GF-D8 (cell line): ENCODE measurements at places on chromosomes 13 and 19.

DNA sequence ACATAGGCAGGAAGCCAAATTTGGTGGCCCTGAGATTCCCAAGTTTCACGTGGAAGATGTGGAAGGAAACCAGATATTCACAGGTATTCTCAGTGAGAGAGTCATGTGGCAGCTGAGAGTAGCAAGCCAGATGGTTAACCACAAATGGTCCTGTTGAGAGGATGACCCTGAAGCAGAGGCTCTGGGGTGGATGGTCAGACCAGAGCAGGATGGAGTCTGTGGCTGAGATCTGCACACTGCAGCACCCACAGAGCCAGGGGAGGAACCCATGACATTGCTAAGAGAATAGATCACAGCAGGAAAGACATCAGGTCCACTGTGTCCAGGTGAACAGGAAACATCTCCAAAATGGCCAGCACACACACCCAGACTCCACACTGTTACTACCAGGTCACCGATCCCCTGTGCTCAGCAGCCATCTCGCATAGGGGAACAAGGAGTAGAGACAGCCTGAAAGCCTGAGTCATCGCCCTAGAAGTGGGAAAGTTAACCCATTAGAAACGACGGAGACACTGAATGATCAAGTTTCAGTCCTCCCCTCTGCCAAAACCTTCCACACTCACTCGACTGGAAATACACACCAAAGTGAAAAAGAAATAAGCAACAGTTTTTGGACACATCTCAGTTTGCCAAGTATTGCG, 160.0 kb downstream of the RBM26 start:
- no peak for DNase-seq

DNA sequence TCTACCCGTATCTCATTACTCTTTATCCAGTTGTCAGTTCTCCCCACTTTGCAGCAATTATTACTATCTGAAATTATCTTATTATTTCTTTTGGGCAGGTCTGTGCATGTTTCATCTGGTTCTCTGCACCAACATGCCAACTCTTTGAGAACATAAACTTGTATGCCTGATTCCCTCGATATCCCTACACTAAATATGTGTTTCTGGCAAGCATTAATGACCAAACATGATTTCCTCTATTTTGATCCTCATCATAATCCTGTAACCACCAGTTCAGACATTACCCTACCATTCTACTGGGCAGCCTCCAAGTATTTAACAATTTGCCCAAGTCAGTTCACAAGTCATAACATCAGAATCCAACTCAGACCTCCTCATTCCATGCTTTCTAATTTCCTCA, 426.1 kb downstream of the FOXO1 start:
- DNase-seq: no peak

DNA sequence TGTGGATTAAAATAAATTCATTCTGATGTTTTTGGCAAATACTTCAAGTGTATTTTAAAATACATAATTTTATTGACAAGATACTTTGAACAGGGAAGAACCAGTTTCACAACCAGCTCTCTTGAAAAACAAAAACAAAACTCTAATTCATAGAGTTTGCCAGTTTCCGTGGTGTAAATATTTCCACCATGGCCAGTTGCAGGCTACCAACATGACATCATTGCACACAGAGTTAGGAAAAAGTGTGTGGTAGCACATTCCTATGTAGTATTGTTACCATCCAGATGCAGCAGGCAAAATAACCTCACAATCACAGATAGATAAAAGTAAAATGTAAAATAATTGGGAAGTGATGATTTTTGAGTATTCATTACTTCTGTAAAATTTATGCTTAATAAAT, 7.7 kb upstream of the RNF113B start:
- DNase-seq: no peak

DNA sequence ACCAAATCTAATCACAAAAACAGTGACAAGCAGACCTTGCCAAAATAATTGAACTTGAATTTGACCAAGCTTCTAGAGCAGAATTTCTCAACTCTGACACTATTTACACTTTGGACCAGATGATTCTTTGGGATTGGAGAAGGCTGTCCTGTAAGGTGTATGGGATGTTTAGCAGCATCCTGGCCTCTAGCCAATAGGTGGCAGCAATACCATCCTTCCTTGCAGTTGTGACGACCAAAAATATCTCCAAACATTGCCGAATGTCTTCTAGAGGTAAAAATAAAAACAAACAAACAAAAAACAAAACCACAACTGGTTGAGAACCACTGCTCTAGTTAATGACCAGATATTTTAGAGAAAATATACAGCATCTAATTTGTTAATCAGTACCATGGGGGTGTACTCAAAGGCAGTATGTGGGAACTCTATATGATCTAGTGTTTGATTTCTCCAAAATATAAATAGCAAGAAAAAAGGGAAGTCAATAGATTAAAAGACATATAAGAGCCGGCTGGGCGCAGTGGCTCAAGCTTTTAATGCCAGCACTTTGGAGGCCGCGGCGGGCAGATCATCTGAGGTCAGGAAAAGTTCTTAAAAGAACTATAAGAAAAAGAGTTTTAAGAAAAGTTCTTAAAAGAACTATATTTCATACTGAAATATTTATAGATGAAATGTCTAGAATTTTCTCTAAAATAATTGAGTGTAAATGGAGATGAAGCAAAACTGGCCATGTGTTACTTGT, 60.9 kb upstream of the ZNF527 start:
- DNase-seq: no peak

GRCh38 chr13:113598081-113598410, 13.5 kb downstream of the TFDP1 start:
- no peak for DNase-seq

DNA sequence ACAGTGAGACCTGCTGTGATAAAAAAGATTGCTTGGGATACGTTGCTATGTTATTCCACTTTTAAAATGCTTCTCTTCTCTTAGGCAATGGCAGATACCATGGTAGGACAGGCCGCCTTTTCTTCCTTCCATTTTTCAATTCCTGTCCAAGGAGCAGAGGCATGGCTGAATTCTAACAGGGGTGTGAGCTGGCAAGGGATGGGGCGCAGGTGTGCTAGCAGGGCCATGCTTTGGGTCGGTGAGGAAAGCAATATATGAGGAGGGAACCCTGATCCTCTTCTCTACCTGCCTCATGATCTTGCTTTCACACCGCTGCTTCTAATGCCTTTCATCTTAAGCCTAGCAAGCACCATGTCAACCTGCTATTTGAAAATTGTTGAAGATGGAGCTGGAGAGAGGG, 225.0 kb downstream of the KATNAL1 start:
- no peak for DNase-seq

DNA sequence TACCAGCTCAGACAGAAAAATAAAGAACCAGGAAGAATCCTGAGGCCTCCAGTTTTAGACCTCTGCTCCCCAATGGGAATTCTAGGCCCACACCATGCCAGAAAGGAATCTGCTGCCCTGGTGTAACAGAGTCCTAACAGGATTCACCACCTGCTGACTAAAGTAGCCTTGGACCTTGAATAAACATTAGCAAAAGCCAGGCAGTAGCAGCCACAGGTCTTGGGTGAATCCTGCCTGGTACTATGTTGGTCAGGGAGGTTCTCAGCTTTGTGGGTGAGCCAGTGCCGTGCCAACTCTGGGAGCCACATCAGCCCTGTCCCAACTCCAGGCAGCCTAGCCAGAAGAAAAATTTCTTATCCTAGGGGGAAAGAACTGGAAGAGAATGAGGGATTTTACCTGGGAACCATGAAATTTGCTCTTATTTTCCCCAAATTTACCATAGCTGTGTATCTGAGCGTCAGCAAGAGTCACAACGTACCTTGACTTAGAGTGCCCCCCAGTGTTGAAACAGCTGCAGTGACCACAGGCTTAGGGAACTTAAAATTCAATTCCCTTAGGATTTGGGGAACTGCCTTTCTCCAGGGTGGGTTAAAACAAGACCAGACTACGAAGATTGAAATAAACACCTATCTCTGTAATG, 1895.6 kb upstream of the PRR20A start:
- no peak for DNase-seq

- DNase-seq: no peak
Observed at GRCh38 chr13:68254151-68254550, 1024.0 kb upstream of the PCDH9 start.

- DNase-seq: peak; percentile 39
Observed at GRCh38 chr19:7799640-7800355, 30.2 kb upstream of the EVI5L start.

GRCh38 chr13:52067237-52067636, 42.7 kb downstream of the UTP14C start:
- peak; percentile 47 for DNase-seq

- no peak for DNase-seq
Observed at GRCh38 chr19:49398931-49399330, 10.9 kb downstream of the KASH5 start.

DNA sequence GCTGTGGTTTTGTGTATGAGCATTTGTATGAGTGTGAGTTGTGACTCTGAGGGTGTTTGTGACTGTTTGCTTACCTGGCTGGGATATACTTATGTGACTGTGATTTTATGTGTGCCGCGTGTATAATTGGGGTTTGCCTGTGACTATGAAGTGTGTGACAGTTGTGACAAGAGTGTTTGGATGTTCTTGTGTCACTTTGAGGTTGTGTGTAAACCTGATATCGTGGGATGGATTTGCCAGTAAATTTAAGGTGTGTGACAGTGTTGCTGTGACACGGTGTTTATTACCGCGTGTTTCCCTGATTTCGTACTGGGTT, 442 bp downstream of the ZNF420 start:
- DNase-seq: no peak

GRCh38 chr13:31008400-31009115, 76.1 kb downstream of the TEX26 start:
- DNase-seq: no peak

- peak; percentile 97 for DNase-seq
Observed at GRCh38 chr19:4539693-4540581, at the start of gene LRG1. Gene LRG1 (minus strand): TSS chr19:4540036. CDS start chr19:4540013, 23 bp downstream.

GRCh38 chr13:39918620-39919236, 263.3 kb downstream of the COG6 start:
- no peak for DNase-seq

DNA sequence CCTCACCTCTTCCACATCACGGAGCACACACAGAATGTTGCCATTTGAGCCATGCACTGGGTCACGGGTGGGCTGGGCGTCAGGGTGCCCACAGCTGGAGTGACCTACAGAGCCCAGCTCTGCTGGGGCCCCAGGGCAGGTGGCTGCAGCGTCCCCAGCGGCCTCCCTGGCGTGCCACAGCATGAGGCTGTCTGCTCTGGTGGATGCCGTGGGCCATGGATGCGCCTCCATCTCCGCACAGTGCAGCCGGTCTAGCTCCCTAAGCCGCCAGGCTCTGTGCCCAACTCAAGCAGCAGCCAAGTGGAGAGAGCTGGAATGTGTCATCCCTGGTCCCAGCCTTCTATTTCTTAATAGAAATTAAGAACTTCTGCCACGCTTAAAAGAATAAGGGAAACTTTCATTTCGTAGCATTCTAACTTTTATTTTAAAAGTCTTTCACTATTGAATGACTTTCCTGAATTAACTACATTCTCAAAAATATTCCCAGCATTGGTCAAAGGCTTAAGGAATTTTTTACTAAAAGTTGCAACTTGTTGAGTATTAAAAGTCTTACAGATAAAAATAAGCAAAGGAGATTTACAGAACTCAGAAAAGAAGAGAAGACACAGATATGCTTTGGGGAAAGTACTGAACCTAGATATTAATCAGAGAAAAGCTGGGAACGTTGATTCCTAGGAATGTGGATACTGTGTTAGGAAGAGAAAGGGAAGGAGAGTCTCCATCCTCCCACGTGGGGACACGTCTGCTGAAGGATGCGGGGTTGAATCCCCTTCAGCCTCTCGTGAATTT, 59.3 kb downstream of the ATP11A start:
- DNase-seq: no peak

DNA sequence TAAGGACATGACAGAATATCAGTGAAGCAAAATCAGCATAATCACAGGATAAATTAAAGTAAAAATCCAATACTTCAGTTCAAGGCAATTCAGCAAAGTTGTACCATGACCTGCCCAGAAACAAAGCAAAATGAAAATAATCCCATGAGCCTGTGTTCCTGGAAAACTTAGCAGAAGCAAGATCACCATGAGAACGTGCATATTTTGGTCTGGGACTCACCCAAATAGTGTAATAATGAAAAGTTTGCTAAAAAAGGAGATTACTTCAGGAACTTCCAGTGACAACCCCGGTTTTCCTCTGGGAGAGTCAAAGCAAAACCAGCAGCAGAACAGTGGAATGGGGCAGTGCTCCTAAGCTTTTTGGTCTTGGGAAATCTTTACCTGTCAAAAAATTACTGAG, 14.9 kb upstream of the RPL21 start:
- DNase-seq: no peak

DNA sequence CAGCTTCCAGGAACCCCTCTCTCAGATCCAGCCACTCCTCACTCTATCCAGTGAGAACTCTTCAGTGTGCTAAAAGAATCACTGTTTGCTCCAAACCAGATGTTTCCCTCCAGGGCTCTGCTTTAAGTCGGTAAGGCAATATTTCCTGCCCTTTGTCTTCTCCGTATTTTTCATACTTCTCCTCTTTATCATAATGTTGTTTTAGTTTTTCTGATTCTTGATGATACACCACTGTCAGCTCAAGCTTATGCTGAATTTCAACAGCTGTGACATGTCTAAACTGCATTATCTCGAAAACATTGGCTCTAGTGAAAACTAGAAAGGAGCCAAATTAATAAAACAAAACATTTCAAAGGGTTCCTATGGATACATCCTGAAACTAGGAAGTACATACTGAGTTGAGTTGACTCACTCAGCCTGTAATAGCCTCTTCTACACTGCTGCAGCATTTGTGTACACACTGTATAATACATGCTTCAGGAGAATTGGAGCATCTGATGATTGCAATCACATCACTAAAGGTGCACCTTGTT, 39.8 kb downstream of the GPR180 start:
- DNase-seq: no peak

GRCh38 chr19:15266683-15267082, 34.4 kb upstream of the EPHX3 start:
- no peak for DNase-seq

- DNase-seq: no peak
Observed at GRCh38 chr13:21427741-21428140, 31.4 kb downstream of the ZDHHC20 start.

DNA sequence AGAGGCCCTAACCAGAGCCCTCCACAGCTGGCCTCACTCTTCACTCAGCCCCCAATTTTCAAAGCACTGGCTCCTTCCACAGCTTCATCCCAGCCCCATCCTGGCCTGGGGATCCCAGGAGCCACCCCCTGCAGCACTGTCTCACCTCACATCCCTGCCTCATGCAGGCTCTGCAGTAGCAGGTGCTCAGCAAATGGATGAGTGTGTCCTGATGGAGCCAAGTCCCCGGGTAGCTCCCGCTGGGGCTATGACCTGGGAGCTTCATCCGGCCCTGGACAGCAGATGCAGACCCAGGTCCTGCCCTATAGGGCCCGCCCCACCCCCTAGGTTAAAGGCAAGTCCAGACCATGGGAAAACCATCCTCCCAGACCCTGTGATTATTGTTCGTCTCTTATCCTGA, 143.2 kb upstream of the ZNF507 start:
- DNase-seq: no peak

GRCh38 chr13:66844933-66845332, 385.2 kb downstream of the PCDH9 start:
- no peak for DNase-seq

- no peak for DNase-seq
Observed at GRCh38 chr13:94140511-94140910, 339.0 kb downstream of the DCT start.

GRCh38 chr13:91085127-91085526, 262.4 kb upstream of the MIR17HG start:
- DNase-seq: no peak
